ENCODE measurements at places on chromosomes 5 and 9.

- no peak for DNase-seq
These were observed 148.2 kb downstream of the PCSK1 start for GRCh38 chr5:96284727-96285389.

GRCh38 chr9:109440117-109440515, 58.0 kb downstream of the PTPN3 start:
- DNase-seq, result no peak

DNA sequence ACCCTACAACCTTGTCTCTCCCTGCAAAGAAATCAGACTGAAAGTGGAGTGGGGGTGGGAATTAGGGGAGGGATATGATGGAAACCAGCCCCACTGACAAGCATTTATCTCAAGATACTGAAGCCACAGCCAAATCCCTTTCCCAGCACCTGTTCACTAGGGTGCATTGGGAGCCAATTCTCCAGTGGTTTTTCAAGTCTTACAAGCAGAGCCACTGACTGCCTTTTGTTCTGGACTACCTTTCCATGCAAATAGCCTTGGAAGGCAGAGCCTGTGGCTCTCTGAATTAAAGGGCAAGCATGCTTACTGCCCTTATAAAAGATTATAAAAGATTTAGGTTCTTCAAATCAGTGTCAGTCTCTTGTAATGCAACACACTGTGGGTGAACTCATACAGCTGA, 8.8 kb upstream of the GGTA1 start:
- DNase-seq, result no peak

DNA sequence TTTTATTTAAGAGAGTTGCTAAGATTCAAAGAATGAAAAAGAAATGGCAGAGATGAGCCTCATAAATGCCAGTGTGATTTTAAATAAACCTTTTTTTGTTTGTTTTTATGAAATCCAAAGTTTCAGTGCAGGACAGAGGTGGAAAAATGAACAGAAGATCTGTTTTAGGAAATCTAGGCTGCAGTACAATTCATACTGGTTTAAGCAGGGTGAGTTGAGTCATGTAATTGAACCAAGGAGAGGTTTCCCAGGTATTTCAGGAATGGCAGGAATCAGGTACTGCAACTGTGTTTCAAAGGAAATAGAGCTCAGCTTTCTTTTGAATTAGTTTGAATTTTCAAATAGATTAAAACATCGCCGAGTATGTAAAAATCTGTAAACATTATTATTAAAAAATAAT, 3.0 kb upstream of the ANKRD31 start:
- peak; percentile 65 for DNase-seq

GRCh38 chr9:79083621-79084020, 488.1 kb upstream of the TLE4 start:
- no peak for DNase-seq

DNA sequence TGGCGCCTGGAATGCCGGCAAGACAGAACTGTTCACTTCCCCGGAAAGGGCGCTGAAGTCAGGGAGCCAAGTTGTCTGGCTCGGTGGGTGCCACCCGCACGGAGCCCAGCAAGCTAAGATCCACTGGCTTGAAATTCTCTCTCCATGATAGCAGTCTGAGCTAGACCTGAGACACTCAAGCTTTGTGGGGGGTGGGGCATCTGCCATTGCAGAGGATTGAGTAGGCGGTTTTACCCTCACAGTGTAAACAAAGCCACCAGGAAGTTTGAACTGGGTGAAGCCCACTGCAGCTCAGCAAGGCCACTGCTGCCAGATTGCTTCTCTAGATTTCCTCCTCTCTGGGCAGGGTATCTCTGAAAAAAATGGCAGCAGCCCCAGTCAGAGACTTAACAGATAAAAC, 277.4 kb downstream of the SLCO4C1 start:
- DNase-seq, result no peak

Data from astrocyte of the hippocampus (primary cell).